GM06990 (cell line): ENCODE measurements at places on chromosomes 3 and 15.
A peak's percentile ranks its signal among the peaks of the same experiment; 100 is the strongest.

DNA sequence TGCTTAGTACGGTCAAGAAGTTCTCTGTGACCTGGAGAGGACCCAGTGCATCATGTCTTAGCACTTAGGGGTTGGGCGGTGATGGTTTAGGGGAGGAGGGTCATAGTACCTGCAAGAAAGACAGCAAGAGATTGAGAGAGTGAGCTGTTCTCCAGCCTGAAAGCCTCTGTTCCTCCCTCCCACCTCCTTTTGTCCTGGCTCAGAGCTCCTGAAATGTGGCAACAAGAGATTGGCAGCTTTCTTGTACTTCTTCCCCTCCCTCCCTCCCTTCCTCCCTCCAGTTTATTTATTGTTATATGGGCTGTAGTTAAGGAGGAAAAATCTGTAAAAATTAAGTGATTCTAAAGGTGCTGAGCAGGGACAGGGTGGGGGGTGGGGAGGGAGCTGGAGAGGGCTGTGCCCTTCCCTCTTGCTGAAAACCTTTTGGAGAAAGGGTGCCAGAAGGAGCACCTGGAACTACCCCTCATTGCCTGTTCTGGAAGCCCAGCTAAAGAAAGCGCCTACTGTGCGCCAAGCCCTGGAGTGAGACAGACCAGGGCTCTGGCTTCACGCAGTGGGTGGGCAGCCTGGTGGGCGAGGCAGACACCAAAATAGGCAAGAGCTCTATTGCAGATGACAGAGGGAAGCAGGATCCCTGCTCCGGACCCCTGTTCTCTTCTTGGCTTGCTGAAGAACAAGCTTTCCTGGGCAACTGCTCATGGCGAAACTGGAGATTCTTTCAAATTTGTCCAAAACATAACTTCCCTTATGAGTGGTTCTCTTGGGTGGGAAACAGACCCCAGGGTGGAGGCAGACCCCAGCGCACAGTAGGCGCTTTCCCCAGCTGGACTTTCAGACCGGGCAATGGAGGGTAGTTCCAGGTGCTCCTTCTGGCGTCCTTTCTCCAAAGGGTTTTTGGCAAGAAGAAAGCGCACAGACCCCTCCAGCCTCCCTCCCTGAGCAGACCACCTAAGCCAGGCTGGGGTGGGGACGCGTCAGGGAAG is 35.6 kb downstream of the LINGO1 start:
- DNase-seq = no peak

DNA sequence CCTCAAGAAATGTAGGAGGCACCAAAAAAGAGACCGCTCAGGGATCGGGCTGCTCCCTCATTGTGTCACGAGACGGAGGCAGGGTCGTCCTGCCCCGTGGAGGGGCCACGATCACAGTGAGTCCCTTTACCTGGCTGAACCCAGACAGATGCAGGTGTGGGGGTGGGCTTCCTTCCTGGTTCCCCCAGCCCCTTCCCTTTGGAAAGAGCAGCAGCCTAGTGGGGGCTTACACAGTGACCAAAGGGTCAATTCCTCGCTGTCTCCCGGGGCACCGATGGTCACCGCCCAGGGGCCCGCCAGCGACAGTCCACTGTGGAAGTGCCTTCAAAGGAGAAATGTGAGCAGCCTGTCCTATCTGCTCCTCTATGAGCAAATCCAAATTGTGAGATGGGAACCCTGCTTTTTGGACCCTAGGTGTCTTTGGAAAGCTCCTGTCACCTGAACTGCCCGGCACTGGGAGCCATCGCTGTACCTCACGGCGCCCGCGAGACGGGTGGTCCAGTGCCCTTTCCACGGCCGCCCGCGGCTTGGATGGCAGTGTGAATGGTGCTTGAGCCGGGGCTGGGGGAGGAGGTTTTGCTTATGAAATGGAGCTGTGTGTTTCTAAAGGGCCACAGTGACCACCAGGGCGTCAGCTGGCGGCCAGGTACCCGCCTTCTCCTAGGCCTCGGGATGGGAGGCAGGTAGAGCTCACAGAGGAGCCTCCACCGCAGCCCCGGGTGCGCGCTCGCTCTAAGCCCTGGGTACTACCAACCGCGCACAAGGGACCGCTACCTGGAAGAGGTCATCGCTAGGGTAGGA is 155.7 kb downstream of the KLF13 start:
- DNase-seq = no peak

DNA sequence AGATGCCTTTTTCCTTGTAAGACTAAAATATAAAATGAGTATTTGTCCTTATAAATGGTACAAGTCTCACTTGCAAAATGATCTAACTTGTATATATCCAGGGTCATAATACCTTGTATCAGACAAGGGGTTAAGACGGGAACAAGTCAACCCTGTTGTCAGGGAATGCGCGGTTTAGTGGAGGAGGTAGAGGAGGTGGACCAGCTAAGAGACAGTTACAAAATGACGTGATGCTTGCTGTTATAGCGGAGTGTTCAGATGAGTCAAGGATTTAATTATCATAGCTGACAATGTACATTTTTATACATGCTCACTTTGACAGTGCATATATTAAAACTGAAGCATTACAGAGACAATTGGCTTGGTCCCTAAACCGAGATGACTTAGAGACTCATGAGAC is 26.8 kb upstream of the KLHL25 start:
- DNase-seq = no peak

- DNase-seq = no peak
Measured at GRCh38 chr3:98793971-98794370, 30.8 kb downstream of the ST3GAL6 start.

DNA sequence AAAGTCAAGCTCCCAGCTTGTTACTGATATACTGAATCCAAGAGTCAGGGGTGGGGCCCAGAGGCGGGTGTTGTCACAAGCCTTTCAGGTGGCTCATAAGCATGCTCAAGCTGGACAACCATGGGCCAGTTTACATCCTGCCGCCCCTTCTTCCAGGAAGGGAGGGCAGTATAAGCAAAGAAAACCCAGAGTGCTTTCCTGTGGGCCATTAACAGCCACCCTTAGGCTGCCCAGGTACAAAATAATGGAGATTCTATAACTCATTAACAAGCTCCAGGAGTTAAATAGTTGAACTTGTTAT is 183.2 kb downstream of the NTRK3 start:
- DNase-seq = no peak

DNA sequence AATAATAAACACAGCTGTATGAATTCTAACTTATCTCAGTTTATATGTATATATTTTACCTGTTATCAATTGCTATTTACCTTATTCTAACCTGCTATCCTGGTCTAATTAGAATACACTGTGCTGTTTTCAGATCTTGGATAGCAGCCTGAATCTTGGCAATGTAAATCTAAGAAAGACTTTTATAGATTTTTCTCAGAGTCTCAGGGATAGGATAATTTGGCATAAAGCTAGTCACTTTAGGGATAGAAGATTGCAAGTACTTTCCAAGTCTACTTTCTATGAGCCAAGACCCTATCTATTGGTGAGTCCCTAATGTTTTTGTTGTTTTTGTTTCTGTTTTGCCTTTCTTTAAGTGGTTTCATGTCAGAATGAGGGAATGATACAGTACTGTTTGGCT is 695.7 kb downstream of the NAALADL2 start:
- DNase-seq = no peak

DNA sequence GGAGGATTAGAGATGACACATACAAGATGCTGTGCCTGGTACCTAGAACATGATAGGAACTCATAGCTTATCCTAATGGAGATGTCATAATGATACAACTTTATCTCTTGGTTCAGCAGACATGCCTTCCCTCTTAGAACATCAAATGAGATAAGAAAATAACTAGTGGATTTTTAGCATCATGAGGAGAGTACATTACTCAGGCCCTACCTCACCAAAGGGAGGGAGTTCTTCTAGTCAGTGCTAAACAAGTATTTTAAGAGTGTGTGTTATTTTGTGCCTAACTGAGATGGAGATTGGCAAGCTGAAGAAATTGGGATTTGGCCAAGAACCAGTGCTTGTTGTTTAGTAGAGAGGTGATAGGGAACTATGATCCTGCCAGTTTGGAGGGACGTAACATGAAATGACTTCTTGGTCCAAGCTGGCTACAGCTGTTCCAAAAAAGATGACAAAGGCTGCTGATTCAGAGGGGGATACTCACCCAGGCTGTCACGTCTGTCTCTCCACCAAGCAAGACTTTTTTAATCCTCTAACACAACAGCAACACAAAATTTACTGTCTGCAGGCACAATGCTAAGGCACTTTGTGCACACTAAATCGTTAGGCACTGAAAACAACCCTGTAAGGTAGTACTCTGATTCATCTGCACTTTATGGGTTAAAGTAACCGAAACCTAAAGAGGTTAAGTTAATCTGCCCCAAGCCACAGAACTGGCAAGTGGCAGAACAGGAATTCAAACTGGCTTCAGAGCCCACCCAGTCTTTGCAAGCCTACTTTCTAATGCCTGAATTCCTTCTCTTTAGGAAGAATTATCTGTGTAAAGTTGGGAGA is 126.5 kb downstream of the CMSS1 start:
- DNase-seq = no peak

DNA sequence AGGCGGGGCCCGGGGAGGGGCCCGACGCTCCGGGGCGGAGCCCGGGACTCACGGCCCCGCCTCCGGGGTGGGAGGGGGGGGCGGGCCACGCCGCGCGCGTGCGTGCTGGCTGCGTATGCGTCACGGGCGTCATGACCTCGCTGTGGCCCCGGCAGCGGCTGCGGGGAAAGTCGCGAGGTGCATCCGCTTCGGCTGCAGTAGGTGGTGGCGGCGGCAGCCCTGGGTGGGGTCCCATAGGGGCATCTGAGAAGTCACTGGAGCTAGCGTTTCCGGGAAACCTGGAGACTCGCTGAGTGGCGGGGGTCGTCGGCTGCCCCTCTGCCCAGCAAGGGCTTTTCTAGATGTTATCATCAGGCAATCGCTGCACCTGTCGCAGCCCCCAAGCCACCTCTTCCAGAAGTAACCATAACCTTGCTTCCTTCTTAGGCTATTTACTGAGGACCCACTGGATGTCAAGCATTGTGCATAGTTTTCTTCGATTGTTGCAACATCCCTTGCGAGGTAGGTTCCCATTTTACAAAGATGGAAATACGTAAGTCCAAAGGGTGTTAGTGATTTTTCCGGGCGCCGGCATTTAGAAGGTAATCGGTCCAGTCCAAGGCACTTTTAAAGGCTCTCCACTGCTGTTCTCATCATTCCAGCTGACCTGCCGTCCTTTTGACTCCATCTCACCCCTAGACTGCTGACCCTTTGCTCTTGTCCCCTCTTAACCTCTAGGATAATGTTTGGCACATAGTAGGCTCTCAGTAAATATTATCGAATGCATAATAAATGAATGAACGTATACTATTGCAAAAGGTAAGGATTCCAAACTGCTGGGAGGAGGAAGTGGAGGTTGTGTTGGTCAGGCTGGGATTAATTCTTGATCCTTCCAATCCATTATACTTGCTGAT is at the start of gene GDPGP1:
Gene GDPGP1, plus strand, starts transcription at position 114 of the 893 bp plus-strand sequence. CDS start 6,700 bp downstream, outside the sequence.
- DNase-seq = peak; percentile 97
